ENCODE measurements at places on chromosomes 5 and 9.
A peak's percentile ranks its signal among the peaks of the same experiment; 100 is the strongest.

- no peak for DNase-seq
These were observed 23.4 kb downstream of the LURAP1L start for GRCh38 chr9:12798066-12798770.

- no peak for DNase-seq
These were observed 16.2 kb upstream of the C9orf72 start for GRCh38 chr9:27589462-27589861.

DNA sequence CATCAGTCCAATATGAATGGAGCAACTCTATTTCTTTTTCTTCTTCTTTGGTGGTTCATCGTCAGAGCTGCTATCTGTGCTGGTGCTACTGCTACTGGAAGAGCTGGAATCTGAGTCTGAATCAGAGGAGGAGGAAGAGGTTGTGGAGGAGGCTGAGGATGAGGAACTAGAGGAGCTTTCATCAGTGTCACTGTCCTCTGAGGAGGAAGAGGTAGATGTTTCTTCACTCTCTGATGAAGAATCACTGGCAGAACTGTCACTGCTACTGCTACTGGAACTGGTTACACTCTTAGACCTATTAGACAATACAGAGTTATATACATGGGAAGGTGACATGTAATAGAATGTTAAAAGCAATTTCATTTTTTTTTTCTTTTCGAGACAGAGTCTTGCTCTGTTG is 27.8 kb downstream of the ZCCHC10 start:
- no peak for DNase-seq

DNA sequence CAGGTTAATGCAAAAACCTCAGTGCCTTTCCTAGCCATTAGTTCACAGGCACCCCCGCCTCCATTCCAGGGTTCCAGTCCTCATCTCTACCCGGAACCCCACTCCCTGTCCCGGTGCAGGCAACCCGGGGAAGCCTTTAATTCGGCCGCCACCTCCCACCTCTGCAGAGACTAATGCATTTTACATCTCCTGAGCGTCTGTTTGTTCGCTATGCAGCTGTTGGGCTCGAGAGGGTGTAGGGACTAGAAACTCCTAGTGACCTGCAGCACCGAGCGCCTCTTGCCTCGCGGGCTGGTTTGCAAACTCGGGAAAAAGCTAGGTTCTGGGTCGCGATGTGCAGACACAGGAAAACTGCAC is 3.6 kb downstream of the GDNF start:
- DNase-seq: peak; percentile 43

DNA sequence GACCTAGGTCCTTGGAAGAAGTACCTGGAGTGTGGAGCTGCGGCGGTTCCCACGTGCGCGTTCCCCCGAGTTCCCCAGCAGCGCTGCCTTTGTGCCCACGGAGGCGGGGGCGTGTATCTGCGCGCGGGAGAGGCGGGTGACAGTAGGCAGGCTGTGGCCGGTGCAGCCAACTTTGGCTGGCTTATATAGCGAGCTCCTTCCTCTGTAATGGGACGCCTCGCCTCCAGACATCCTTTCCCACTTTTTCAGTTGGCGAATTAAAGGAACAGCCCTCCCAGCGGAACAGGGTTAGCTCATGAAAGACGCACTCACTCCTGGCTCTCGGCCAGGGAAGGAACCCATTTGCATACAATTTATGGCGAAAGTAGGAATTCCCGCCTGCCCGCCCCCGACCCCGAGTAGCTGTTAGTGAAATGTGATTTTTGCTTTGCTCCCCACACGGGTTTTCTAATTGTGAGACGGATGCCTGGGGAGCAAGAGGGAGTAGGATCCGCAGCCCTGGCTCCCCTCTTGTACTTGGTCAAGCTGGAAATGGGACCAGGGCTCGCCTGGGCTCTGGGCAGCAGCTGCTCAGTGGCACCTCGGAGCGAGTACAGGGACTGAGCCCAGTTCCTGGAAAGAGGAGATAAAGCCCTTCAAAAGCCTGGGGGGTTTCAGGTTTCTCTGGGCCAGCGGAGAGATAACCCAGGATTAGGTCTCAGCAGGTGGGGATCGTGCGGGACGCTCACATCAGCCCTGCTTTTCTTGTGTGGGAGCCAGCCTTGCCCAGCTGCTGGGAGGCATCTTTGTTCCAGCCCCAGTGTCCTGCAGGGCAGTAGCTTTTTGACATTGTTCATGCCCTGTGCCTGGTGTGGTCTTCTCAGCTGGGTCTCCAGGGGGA is at the start of gene TNC:
Gene TNC, minus strand, starts transcription at position 159 of the 880 bp plus-strand sequence. CDS start 27,139 bp downstream, outside the sequence.
- peak; percentile 75 for DNase-seq

GRCh38 chr9:114538241-114538640 is 33.0 kb upstream of the WHRN start:
- no peak for DNase-seq

GRCh38 chr5:149235841-149236240 is 35.8 kb upstream of the AFAP1L1 start:
- DNase-seq: no peak

- no peak for DNase-seq
These were observed 109.7 kb downstream of the ZNF354C start for GRCh38 chr5:179169836-179170235.

DNA sequence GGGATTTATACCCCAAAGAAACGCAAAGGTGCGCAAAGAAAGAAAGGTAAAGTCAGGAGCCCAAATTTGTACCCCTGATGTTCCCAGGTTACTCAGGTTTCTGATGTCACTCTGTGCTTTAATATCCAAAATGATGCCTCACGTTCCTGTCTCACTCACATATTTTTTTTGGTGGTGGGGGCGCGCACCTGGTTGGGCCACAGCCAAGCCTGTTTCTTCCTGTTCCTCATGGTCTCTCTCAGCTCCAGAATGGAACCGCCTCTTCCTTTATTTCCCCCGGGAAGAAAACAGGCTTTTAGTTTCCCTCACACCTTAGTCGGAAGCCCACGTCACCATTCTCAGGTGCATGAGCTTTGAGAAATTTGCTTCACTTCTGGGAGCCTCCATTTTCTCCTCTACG is 118.3 kb upstream of the BOD1 start:
- no peak for DNase-seq

- DNase-seq: no peak
These were observed 20.1 kb upstream of the SARDH start for GRCh38 chr9:133758228-133758627.

- no peak for DNase-seq
These were observed 63.2 kb upstream of the FSTL4 start for GRCh38 chr5:133675376-133676154.

DNA sequence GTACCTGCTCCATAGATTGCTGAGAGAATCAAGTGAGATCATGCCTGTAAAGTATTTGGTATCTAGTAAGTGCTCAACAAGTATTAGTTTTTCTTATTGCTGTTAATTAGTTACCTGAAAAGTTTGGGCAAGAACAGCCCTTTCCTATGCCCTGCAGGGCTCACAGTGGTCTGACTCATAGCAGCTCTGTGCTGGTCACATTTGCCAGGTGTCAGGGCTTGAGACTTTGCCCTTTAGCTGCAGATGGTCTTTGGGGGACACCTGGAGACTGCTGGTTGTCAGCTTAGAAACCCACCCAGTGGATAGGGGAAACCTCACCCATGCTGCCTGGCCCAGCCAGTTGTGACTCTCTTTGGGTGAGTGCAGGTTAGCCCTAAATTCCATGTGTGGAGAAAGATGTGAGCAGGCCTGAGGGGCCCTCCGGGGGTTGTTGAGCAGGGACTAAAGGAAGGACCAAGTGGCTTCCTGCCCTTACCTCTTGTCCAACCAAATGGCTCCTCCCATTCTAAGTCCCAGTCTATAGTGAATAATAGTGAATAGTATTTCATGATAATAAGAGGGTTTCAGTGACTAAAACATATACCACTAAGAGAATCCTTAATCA is 9.0 kb downstream of the COL27A1 start:
- no peak for DNase-seq

- DNase-seq: peak; percentile 61
These were observed 142.3 kb downstream of the SMARCA2 start for GRCh38 chr9:2157277-2158110.

DNA sequence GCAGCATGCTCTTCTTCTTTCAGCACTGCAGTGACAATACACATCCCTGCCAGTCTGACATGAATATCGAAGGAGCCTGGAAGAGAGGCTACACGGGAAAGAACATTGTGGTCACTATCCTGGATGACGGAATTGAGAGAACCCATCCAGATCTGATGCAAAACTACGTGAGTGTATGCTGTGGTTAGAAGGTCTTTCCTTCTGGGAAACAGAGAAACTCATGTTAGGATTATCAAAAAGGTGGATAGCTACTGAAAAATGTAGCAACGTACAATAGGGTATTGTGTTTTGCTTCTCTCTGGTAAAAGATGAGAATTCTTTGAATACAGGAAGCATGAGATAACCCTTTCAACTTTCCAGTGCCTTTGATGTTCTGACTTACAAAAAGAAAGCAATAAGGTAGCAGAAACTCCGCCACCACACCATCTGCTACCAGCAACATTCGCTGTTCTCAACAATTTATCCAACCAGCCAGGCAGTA is 133.3 kb downstream of the PCSK5 start:
- DNase-seq: no peak

- peak; percentile 68 for DNase-seq
These were observed 2.7 kb downstream of the ADAMTS2 start for GRCh38 chr5:179342577-179342976.

- no peak for DNase-seq
These were observed 6.1 kb upstream of the BARX1 start for GRCh38 chr9:93960971-93961841.

- DNase-seq: no peak
These were observed 5.7 kb downstream of the NR6A1 start for GRCh38 chr9:124765439-124765835.

GRCh38 chr5:118466418-118466817 is 521.9 kb downstream of the DTWD2 start:
- DNase-seq: no peak

GRCh38 chr5:1719860-1720259 is 79.8 kb downstream of the MRPL36 start:
- DNase-seq: no peak

DNA sequence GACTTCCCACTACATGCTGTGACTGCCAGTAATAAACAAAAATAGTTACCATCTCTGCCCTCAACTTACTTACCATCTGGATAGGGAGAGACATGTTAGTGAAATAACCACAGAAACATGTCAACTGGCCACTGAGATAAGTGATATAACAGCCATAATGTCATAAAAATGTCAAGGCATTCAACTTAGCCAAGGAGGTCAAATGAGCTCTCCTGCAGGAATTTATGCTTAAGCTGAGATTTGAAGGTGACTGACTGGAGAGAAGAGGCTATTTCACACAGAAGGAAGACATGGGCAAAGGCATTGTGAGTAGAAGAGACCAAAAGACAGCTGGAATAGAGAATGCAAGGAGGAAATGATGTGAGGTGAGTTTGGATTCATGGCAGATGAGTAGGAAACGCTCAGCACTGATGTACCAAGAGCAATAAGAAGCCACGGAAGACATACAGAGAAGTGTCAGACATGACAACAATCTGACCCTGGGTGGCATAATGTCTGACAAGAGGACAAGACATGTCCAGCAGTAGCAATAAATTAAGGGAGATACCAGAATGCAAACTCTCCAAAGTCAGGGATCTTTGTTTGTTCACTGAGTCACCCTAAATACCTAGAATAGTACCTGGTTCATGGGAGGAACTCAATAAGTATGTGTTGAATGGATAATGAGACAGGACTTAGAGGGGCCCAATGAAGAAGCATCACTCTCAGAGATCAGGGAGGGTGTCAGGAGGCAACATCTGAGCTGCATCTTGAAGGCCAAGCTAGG is 318.8 kb downstream of the ACTL7B start:
- DNase-seq: no peak

GRCh38 chr5:145548097-145548496 is 287.0 kb downstream of the PRELID2 start:
- DNase-seq: no peak

DNA sequence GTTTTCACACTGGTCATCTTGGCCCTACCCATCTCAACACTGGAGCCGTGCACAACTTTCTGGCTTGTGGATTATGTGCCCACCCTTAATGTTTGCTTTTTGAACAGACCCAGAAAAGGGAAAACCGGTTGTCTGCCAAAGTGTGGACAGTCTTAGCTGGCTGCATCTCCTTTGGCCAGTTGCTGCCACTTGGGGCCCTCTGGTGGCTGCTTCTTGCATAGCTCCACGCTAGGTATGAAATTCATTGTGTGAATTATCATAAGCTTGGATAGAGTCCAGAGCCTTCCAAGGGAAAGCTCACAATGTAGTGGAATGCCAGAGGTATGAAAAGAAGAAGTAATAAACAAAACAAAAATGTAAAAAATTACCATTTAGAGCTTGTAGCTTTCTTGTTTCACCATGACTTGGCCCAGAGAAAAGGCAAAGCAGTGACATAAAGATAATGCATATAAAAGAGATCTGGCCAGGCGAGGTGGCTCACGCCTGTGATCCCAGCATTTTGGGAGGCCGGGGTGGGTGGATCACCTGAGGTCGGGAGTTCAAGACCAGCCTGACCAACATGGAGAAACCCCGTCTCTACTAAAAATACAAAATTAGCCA is 12.5 kb upstream of the SLC36A3 start:
- DNase-seq: peak; percentile 86

- DNase-seq: no peak
These were observed 21.4 kb upstream of the LTC4S start for GRCh38 chr5:179772351-179772750.
